RWPE1 (cell line): ENCODE measurements at places on chromosomes 7 and 10.
A peak's percentile ranks its signal among the peaks of the same experiment; 100 is the strongest.

DNA sequence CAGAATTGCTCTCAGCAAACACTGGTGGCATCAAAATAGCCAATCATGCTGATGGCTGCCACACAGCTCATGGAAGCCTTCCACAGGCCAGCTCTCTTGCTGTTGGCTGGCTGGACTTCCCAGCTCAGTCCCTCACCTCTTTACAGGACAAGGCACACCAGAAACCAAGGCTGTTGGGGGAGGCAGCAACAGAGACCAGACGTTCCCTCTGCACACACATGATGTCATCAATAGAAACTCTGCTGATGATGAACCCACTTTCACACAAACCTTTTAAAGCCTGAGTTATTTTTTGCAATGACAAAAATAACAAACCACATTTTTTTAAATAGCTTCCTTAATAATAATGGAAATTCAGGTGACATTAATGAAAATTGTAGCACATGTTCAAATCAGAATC is 300.9 kb upstream of the C7orf33 start:
- no peak for DNase-seq

GRCh38 chr7:128278366-128278765 is 37.3 kb downstream of the LEP start:
- DNase-seq, result no peak

- DNase-seq, result no peak
These were observed 118.6 kb upstream of the PRSS58 start for GRCh38 chr7:142376356-142376997.

DNA sequence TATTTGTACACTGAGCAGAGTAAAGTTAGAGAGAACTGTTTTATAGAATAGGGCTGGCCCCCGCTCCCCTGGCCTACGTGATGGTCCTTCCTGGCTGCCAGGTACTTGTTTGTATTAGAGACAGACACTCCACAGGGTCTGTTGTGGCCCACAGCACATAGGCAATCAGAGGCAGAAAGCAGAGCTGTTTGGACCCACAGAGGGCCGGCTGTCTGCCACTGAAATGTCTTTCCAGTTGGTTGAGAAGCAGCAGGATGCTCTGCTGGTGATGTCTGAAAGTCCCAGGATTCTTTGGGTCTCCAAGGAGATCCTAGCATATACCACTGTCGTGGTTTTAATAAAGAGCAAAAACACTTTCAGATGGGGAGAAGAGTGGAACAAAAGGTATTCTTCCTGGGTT is 5.2 kb downstream of the STN1 start:
- DNase-seq, result no peak

GRCh38 chr10:85741626-85742300 is 624.8 kb downstream of the GRID1 start:
- no peak for DNase-seq

DNA sequence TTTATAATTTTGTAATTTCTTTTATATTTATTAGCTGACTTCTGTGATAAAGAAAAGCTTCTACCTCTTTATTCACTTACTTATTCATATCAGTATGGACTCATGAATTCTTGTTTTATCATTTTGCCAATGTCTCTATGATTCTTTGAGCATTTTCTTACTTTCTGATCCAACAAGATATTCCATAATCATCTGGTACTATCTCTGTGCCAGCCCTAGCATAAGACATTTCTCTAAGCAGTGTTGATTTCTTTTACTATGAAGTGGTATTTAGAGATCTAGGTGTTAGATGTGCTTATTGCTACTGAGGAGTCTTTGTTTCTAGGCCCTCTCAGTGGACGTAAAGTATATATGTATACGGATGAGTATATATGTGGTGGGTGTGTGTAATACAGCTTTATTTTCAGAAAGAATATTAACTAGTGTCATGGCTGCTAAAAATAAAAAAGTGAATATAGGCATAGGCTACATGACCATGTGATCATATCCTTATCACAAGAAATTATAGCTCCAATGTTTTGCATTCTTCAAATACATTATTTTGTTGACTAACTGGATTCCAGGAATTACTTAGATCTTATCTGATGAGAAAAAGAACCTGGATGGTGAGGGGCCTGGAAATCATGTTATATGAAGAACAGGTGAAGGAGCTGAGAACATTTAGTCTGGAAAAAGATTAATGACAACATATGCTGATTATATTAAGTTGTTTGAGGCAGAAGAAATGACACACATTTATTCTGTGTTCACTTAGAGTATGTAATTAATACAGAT is 13.1 kb downstream of the PHTF2 start:
- DNase-seq, result no peak

DNA sequence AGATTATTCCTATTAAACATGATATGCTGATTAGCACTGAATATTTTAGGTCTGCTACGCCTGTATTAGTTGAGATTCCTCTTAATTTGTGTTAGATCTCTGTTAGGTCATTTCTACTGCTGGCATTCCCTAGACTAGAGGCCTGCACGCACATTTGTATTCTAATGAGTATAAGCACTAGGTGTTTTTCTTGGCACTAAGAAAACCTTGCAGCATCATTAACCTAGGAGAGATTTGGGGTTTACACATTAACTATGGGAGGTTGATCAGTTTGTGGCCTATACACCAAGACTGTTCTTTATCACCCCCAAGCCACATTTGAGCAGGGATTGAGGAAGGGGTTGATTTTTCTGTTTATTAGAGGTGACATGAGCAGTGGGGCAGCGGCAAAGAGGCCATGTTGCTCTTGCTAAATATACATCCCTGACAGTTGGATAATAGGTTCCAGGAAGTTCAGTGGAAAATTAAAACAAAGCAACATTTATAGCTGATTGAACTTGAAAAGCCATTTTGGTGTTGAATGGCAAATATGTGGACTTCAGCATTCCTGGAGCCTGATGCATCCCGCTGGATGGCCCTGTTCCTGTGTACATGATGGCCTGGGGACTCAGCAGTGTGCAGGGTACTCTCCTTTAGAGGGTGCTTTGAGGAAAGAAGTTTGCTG is 65.2 kb downstream of the GBF1 start:
- DNase-seq, result no peak

GRCh38 chr10:23585666-23586065 is 146.8 kb downstream of the OTUD1 start:
- DNase-seq, result no peak

GRCh38 chr10:43658227-43658626 is 9.5 kb upstream of the ZNF32 start:
- no peak for DNase-seq

GRCh38 chr10:82722273-82722672 is 847.3 kb downstream of the NRG3 start:
- DNase-seq, result no peak

- DNase-seq, result peak; percentile 17
These were observed 71.7 kb downstream of the LYZL2 start for GRCh38 chr10:30557884-30558283.

GRCh38 chr7:130461272-130461671 is 20.5 kb upstream of the CEP41 start:
- no peak for DNase-seq

- no peak for DNase-seq
These were observed 2.4 kb upstream of the ABRAXAS2 start for GRCh38 chr10:124799211-124799610.

GRCh38 chr7:12650080-12650479 is 37.4 kb upstream of the ARL4A start:
- DNase-seq, result no peak

- DNase-seq, result peak; percentile 69
These were observed 82.2 kb downstream of the PIK3CG start for GRCh38 chr7:106947244-106947728.

DNA sequence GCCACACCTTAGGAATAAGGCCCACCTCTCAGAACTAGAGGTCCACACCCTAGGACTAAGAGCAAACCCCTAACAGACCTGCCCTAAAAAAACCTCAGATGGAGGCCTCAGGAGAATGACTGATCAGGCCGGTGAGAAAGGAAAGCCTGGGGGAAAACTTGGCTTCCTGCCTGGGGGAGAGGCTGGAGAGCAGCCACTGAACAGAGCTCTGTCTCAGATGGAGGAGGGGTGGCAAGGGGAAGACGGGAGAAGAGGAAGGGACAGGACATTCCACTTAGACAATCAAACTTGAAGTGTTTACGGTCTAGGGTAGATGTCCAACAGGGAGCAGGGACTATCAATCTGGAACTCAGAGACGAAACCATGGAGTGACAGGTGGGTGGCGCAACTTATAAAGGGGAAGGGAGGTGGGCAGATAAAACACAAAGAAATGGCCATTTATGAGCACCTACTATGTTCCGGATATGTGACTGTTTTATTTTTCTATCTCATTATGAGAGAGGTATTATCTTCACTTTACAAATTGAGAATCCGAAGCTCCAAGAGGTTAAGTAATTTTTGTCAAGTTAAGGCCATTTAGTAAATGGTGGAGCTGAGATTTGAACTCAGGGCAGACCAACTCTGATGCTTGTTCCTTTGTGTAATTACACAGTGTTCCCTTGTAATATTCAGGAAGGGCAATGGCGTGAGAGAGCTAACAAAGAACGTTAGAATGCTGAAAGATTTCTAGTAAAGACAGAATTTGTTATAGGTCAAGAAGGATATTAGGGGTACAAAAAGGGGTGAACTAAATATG is 82.6 kb downstream of the DNMBP start:
- DNase-seq, result peak; percentile 72

DNA sequence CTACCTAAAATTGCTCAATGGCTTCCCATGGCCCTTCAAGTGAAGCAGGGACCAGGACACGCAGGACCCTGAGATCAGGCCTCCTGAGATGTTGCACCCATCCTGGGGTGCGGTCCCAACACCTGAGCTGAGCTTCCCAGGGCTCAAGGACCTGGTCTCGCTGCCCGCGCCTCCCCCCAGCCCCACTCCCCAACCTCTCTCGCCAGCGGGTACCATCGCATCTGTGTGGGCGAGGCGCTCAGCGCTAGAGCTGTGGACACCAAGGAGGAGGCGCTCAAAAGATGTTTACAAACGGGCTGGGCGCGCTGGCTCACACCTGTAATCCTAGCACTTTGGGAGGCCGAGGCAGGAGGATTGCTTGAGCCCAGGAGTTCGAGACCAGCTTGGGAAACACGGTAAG is 7.4 kb upstream of the CRYGN start:
- DNase-seq, result no peak

DNA sequence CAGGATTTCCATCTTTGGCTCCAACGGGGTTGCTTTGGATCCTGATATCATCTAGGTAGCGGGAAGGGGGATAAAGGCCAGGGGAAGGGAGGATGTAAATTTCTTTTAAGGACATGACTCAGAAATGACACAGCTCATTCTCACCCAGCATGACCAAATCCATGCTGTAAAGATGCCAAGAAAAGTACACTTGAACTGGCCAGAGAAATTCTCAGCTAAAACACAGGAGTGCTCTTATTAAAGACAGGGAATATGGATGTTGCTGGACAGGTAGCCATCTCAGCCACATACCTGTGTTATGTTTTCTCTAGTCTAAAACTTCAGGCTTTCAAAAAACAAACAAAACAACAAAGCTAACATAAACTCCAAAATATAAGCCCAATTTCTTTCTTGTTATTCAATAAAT is 68.3 kb downstream of the NAMPT start:
- peak; percentile 95 for DNase-seq

GRCh38 chr7:27914409-27914808 is 174.4 kb downstream of the TAX1BP1 start:
- no peak for DNase-seq

DNA sequence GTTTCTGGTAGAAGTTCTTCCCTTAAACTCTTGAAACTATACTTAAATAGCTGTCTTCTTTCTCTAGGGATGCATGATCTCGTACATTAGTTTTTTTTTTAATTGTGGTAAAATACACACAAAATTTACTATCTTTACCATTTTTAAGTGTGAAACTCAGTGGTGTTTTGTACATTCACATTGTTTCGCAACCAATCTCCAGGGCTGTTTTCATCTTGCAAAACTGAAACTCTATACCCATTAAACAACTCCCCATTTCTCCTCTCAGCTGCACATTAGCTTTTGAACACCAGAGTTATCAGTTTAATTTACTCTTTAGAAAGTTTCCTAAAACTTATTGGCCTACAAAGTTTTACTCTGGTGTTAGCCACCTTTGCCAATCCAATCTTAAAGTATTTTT is 45.5 kb upstream of the PRKAR2B start:
- no peak for DNase-seq

DNA sequence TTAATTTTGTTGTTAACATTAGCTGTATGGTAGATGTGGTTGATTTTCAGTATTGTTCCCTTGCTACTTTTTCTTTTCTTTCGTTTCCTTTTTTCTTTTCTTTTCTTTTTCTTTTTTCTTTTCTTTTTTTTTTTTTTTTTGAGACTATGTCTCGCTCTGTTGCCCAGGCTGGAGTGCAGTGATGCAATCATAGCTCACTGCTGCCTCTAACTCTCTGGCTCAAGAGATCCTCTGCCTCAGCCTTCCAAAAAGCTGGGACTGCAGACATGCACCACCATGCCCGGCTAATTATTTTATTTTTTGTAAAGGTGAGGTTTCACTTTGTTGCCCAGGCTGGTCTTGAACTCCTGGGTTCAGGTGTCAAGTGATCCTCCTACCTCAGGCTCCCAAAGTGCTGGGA is 14.4 kb downstream of the SLC26A3 start:
- no peak for DNase-seq

GRCh38 chr10:118816471-118817168 is 61.9 kb upstream of the CACUL1 start:
- DNase-seq, result no peak

GRCh38 chr7:157519798-157520244 is 183.0 kb downstream of the DNAJB6 start:
- no peak for DNase-seq

- DNase-seq, result no peak
These were observed 16.7 kb downstream of the LRRN3 start for GRCh38 chr7:111107579-111107978.

- peak; percentile 59 for DNase-seq
These were observed 107.0 kb downstream of the VIM start for GRCh38 chr10:17335065-17335464.

DNA sequence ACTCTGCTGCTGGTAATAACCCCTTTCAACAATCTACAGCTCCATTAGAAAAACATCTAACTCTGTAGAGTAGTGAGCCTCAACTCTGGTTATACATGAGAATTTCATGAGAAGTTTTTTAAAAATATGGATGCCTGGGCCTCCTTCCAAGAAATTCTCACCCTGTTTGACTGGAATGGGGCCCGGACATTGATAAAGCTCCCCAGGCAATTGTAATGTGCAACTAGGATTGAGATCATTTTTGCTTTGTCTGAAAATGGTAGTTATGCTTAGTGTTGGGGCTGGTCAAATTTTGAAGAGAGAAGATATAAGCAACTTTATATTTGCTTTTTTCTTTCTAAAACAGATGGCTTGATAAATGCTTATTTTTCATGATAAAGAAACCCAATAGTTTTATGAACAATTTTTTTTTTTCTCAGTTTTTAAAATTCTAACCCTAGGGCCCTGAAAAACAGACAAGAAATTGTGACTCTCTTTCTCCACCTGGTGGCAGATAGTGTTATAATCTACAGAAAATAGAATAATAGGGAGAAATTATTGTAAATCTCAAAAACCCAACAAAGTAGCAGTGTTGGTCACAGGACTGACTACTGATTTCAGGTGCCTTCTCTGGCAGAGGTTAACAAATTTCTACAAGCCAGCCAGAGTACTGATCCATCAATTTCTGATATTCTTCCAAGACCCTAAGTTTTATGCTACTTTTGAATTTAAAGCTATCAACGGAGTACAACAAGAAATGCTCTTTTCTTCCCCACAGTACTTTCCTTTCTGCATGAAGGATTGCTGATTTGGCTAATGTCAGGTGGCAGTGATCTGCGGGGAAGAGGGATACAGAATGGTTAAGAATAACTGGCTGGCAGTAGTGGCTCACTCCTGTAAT is 174.8 kb downstream of the DKK1 start:
- DNase-seq, result peak; percentile 25
